OCI-M1 (cell line): ENCODE measurements at places on chromosomes 11 and 22.

GRCh38 chr11:106495046-106495445, 417.6 kb downstream of the AASDHPPT start:
- no peak for DNase-seq

- no peak for DNase-seq
Measured at GRCh38 chr11:67502328-67502979, 2.7 kb downstream of the PITPNM1 start.

- no peak for DNase-seq
Measured at GRCh38 chr11:77046060-77046501, 11.9 kb downstream of the B3GNT6 start.

DNA sequence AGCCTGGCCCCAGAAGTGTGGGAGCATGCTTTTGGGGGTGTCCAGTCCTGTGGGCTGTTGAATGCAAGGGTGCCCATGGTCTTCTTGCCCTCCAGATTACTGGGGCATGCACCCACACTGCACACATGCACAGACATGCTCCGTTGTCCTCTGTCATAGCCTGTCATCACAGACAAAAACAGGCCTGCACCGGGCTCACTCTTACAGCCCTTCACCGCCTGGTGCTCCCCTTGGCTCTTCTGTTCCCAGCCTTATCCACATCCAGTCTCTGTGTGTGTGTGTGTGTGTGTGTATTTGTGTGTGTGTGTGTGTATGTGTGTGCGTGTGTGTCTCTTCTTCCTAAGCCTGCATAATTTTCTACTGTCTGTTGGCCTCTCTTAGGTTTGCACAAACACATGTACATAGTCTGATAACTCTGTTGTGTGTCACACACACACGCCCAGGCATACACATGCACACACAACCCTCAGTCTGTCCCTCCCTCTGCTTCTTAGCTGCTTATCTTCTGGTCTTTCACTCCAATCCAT, 23.4 kb upstream of the NECTIN1 start:
- DNase-seq = no peak

- peak; percentile 74 for DNase-seq
Measured at GRCh38 chr11:13384908-13385640, 77.9 kb downstream of the BTBD10 start.

DNA sequence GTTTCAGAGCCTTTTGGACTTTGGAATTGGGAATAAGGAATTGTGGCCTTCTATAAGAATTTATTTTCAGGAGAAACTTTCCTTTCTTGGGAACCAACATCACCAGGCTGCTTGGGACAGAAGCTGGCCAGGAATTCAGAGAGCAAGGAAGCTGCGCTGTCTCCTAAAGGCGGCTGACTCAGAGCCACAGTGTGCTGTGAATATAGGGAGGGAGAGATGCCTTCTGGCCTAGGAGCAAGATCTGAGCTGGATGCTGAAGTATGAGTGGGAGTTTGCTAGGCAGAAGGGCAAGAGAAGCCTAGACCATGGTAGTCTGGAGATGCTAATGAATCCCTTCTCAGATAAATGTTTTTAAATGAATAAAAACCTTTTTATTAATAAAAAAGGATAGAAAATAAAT, 213.7 kb upstream of the TBCEL start:
- DNase-seq = no peak

GRCh38 chr11:2527621-2528291, 82.9 kb downstream of the KCNQ1 start:
- DNase-seq = no peak

GRCh38 chr11:95790933-95791708, 823 bp downstream of the CEP57 start:
- DNase-seq = peak; percentile 86
